ENCODE measurements at places on chromosomes 7 and 10.

- DNase-seq, result peak; percentile 52
These were observed 372.5 kb downstream of the SDK1 start for GRCh38 chr7:3673524-3673923.

DNA sequence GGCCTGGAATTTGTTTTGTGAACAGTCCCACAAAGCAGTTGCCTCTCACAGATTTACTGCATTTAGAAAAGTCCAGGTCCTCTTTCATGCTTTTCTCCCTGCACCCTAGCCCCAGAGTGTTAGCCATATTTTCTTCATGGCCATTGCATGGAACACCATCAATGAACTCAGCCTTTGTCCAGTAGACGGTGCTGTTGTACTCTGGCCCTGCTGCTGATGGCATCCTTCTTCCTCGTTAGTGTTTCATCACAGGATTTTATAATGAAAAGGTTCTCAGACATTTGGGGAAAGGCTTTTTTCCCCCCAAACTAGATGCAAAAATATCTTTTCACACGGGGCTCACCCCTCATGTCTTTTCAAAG, 93.0 kb upstream of the SLC25A13 start:
- DNase-seq, result no peak

DNA sequence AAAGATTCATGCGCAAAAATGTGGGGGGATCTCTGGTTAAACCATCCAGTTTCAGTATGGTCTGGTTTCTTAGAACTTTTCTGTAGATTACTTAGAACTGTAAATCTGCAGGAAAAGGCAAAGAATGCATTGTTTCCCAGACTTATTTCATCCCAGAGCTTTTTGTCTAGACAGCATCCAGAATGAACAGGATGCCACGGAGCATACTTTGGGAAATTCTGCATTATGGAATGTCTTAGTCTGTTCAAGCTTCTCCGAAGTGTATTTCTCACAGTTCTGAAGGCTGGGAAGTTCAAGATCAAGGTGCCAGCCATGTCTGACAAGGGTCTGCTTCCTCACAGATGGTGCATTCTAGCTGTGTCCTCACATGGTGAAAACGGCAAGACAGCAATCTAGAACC, 136.3 kb downstream of the INHBA start:
- DNase-seq, result no peak

GRCh38 chr10:58980826-58981415, 195.5 kb upstream of the PHYHIPL start:
- no peak for DNase-seq

- no peak for DNase-seq
These were observed 27.9 kb downstream of the C7orf25 start for GRCh38 chr7:42883950-42884349.

- no peak for DNase-seq
These were observed 931.2 kb upstream of the C7orf33 start for GRCh38 chr7:147659036-147659995.

DNA sequence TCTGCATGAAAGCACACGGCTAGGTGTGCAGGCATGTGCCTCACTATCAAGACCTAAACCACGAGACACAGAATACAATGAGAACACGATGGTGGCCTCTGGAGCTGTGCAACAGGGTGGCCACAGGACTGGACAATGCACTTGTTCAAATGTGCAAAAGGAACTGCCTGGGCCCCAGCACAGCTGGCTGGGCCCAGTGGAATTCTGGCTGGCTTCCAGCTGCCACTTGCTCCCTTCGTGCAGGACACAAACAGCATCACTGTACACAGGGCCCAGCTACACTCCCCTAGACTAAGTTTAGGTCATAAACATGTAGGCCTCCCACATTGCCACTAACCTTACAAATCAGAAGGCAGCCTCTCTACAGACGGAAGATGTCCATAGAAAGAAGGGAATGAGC, 23.4 kb downstream of the DOCK4 start:
- DNase-seq, result peak; percentile 77

GRCh38 chr7:28575241-28575643, 162.9 kb downstream of the CREB5 start:
- no peak for DNase-seq

DNA sequence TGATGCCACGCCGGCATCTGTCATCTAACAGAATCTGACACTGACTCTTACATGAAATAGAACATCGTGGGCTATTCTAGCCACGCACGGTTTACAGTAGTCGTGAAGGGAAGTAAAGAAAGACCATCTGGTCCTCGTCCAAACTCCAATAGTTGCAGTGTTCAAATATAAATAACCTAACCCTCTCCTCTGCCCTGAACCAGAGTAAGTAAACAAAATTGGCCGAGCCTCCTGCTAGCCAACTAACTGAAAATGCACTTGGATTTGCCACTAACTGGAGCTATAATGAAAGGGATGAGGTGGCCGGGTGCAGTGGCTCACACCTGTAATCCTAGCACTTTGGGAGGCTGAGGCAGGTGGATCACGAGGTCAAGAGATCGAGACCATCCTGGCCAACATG, 29.5 kb upstream of the ZC3HAV1L start:
- no peak for DNase-seq

DNA sequence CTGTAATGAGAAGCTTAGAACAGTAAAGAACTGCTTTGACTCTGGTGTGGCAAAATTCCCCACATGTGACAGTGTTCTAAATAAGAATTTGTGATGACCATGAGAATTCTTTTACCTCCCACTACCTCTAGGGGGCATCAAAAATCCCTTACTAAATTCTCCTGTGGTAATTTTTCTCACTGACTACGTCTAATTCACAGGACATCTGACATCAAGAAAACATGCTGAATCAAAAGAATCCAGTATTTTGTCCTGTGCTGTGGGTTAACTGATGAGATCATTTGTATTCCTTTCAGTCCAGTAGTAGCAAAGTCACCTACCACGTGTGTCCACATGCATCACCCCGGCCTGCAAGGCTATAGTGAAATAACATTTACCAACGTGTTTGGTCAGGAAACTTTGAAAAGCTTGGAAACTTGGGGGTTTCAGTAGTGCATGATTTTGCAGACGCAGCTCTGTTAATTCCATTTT, 103.8 kb downstream of the ATE1 start:
- DNase-seq, result no peak

DNA sequence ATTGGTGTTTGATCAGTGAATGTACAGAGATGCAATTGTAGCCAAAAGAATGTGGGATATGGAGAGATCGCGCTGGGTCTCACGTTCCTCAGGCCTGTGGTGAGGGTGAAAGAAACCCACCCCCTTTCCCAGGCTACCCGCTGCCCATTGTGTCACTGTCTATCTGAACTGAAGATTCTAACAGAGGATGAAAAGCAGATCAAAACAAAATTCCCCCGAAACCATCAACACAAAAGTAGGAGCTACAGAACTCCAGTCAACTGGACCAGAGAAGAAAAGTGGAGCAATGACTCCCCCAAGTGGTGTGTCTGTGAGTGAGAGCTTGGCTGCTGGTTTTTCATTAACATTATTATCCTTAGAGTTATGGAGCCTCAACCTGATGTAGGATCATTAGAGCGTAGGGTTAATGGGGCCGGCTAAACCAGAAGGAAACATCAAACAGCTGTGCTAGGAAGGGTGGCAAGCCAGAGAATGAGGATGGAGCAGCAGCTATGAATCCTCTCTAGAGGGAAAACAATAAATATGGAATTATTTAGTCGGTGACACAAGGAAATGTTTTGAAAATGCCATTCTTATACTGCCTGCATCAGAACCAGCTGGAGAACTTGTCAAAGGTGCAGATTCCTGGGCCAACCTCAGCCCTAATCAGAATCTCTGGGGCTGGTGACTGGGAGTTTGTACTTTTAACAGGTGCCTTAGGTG, 38.3 kb downstream of the AKR1B1 start:
- DNase-seq, result no peak

DNA sequence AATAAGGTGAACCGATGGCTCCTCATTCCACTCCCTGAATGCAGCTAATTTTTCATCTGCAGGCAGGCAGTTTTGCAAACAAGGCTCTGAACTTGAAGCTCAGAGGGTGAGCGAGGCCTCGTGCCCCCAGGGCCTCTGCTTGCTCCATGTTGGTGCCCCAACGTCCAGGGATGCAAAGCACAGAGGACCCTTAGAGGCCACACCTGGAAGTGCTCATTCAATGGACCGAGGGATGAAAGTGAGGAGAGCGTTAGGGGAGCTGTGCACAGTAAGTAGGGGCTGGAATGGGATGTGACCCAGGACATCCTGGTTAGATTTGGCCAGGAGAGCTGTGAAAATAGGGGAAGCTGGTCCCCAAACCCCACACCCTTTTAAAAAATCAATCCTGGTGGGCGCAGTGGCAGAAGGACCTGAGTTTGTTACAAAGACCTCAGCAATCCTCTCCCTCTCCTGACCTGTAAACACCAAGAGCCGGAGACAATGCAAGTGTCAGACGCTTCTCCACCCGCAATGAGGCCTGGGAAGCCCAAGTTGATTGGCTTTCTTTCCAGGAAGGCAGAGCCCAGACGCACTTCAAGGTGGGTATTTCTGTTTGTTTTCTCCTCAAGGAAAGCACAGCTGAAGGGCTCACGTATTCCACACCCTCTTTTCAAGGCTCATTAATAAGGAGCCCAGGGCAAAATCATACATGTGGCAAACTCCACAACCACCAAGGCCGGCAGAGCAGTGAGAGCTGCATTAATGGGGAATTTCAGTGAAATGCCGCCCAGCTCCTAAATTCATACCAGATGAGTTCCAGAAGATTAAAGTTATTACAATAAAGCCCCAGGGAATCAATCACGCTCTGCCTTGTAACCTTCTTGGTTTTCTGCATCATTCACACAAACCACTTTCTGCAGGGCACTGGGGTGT, 14.1 kb upstream of the CXCL12 start:
- DNase-seq, result no peak

- DNase-seq, result no peak
These were observed 4.2 kb upstream of the ARHGAP12 start for GRCh38 chr10:31932838-31933237.

GRCh38 chr10:31508882-31509281, 189.9 kb downstream of the ZEB1 start:
- DNase-seq, result no peak
